Right ventricle myocardium inferior (tissue), 1 donor: ENCODE measurements at places on chromosomes 2 and 18.

DNA sequence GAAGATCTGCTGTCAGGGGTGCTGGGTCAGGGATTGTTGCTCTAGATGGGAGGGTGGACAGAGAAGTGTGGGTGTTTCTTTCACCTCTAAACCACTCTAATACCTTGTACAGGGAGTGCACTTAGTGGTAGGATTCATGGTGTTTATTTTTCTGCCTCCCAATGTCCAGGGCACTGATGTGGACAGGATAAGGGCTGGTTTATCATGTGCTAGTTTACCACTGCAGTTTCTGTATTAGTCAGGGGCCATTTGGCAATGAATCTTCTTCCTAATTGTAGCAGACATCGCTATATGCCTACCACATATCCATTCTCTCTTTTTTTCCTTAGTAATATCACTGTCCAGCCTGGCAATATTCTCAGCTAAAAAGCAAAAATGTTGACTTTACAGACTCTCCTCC lies 50.3 kb upstream of the LRRTM1 start:
- DNase-seq = no peak

DNA sequence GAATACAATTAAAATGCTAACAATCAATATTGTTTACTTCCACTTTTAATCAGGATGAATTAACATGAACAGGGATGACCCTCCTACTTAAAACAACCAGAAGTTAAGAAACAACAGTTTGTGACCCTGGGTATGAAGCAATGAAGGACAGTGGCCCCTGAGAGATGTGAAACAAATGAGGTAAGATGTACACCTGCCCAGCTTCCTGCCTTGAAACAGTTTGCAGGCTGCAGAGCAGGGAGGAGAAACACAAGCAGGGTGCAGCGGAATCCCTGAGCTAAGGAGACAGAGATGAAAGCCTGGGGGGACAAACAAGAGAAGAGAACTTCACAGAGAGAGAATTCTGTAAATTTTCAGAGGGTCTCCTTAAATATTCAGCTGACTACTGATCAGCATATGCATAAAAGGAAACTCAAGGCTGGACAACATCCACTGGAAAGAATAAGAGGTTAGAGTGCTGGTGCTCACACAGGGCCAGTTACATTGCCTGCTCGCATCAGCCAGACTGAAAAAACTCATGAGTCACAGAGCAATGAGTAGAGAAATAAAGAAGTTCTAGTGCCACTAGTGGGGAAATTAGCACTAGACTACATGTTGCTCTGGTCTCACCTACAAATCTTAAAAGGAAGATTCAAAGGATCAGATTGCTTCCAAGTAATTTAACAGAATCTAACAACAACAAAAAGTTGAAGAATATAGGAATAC lies 106.4 kb downstream of the PID1 start:
- no peak for DNase-seq

DNA sequence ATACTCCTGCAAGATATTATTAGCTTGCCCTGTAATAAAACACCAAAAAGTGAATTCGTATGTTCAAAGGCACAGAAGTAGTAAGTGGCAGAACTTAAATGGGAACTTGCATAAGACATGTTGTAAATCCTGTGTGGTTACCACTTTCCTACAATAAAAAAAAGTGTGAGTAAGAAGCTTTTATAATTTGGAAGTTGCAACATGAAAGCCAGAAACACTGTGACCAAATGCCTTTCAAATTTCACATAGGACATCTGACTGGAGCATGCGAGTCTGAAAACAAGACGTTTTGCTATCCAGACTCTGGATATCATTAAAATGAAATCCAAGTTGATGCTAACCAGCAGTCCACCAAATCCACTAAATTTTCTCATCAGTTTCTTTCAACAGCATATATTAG lies 886.2 kb upstream of the NRXN1 start:
- no peak for DNase-seq

- DNase-seq = no peak
Observed at GRCh38 chr18:12820506-12820905, 63.5 kb downstream of the PTPN2 start.

GRCh38 chr18:79876497-79876896 lies 75.0 kb downstream of the SLC66A2 start:
- DNase-seq = peak; percentile 46

GRCh38 chr2:239816576-239817467 lies 208.3 kb downstream of the NDUFA10 start:
- DNase-seq = peak; percentile 39

- DNase-seq = no peak
Observed at GRCh38 chr2:77873506-77873905, 351.3 kb upstream of the LRRTM4 start.

- no peak for DNase-seq
Observed at GRCh38 chr18:63427558-63427957, 5.3 kb upstream of the VPS4B start.

DNA sequence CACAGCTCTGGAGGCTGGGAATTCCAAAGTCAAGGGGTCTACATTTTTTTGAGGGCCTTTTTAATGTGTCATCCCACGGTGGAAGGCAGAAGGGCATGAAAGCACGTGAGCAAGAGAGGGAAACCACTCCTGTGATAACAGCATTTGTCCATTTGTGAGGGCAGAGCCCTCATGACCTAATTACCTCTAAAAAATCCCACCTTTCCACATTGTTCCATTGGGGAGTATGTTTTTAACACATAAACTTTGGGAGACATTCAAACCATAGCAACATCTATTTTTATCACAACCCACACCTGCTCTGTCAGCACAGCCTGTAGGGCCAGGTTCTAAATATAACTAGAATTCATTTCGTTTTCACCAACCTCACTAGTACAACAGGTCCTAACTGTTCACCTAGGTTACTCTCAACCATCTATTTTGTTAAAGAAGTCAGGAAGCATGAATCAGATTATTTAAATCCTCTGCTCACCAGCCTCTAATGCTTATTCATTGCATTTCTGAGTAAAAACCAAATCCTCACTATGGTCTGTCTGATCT lies 92.2 kb upstream of the DPP10 start:
- DNase-seq = no peak

DNA sequence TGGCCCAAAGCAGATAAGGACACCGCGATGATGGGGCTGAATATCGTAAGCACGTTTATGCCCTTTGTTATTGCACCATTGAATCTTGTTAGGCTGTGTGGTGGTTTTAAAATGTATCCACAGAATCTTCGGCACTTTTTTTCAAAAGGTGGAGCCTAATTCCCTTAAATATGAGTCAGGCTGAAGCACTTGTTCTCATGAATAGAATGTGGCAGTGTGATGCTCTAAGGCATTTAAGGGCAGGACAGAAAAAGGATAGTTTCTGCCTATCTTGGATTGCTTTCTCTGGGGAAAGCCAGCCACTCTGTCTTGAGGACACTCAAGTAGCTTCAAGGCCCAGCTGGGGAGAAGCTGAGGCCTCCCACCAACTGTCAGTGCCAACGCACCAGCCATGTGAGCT lies 39.6 kb downstream of the ABCA12 start:
- DNase-seq = no peak

DNA sequence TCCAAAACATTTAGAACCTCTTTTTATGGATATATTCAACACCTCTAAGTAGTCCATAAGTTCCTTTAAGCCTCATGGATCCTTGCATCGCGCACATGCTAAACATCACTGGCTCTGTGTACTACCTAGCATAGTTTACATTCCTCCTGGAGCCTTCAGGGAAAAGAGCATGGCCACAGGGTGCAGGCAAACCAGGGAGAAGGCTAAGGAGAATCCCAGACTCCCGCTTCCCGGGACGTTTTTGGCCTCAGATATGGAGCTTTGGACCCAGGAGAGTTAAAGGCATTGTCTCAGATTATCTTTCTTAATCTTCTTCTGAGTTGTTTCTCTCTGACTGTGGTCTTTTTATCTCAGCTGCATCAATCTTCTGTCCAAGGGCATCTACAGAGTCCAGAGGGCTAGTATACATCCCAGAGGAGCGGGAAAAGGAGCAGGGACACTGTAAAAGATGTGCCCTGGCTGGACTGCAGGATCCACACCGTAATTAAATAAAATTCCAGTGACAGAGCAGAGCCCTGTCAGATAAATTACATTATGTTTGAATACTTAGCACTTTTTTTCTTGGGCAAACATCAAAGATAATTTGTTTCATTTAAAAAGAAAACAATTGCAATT lies 36.9 kb downstream of the RIT2 start:
- DNase-seq = no peak

- DNase-seq = no peak
Observed at GRCh38 chr2:233989221-233989858, 61.2 kb upstream of the SPP2 start.

DNA sequence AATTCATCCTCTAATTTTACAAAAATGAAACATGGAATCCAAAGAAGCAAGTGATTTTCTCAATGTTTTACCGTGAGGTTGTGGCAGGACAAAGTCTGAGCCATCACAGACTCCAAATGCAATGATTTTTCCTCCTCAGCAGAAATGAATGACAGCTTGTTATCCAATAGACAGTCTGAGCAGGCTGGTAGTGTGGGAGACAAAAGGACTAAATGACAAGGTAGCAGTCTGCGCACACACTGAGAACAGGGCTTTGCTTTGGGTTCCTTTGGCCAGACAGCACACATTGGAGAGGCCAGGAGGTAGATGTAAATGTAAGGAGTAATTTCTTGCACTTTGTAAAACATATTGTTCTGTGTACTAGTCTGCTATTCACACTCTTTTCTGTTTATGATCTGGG lies 50.3 kb upstream of the RGPD4 start:
- DNase-seq = no peak
